Amygdala (tissue), 56 donors: ENCODE measurements at places on chromosomes 5 and 9.

DNA sequence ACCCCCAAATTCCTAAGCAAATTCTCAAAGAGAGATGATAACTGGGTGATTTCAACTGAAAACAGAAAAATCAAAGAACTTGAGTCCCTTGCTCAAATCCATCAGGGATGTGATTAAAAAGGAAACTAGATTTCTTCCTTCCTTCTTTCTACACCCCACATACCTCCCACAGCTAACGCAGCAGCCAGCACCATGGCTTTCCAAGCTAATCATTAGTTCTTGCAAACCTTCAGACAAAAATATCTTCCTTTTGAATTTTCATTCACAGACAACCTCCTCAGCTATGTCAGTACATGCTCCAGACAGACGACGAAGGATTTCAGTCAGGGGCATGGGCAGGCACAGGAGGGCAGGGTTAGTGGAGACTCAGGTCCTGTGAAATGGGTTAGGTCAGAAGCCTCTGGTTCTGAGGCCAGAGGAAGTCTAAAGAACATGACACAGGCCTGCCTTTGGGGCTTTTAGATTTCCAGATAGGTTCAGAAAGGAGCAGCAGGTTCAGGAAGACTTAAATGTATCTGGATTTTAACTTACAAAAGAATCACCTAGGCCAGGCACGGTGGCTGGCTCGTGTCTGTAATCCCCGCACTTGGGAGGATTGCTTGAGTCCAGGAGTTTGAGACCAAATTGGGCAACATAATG is 173.7 kb upstream of the NFIB start:
- DNase-seq, result no peak

GRCh38 chr5:56299212-56299611 is 66.1 kb upstream of the ANKRD55 start:
- no peak for DNase-seq

DNA sequence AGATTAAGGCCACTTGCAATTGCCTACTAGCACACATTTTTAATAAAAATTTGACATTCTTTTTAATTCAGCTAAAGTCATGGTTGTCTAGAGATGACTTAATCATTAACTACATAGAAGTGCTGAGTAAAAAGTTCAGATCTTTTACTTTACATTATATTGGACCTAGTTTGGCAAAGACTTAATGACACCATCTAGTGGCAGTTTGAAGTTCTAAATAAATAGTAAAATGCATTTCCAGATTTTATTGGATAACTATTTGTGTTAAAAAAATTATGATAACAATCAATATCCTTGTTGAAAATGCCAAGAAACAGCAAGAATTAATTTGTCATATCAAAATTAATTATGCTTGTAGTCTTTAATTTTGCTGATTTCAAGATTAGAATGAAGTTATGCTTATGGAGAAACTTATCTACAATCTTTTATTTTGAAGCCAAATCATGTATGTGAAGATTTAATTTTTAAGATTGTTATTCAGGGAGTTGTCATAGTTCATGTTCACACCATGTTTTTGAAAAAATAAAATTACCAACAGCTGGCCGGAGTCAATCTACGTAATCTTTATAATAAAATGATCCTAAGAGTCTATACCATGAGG is 69.6 kb upstream of the PJA2 start:
- DNase-seq, result no peak

DNA sequence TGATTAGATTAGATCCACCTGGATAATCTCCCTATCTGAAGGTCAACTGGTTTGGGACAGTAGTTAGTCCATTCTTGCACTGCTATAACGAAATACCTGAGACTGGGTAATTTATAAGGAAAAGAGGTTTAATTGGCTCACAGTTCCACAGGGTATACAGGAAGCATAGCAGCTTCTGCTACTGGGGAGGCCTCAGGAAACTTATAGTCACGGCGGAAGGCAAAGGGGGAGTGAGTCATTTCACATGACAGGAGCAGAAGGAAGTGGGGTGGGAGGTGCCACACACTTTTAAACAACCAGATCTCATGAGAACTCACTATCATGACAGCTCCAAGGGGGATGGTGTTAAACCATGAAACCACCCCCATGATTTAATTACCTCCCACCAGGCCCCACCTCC is 9.9 kb downstream of the C9orf40 start:
- no peak for DNase-seq

DNA sequence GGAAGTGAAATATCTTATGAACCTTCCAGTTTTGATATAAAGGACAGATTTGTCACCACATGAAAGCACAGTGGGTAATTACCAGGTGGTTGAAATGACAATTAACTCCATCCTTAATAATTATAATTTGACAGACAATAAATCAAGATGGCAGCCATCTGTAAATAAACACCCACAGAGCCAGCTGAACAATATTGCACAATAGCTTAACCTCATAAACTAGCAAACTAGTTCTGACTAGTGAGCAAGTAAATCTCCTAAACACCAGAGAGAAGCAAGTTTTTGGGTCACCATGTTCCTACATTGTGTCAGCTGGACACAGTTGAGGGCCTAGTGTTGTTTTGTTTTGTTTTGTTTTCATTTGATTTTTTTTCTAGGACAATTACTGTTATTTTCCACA is 577.4 kb downstream of the ACTL7B start:
- DNase-seq, result no peak

- DNase-seq, result no peak
Observed at GRCh38 chr5:181192337-181193046, 12.5 kb downstream of the TRIM7 start.

- no peak for DNase-seq
Observed at GRCh38 chr5:113325054-113325453, 109.7 kb downstream of the TSSK1B start.

- no peak for DNase-seq
Observed at GRCh38 chr9:19551124-19551929, 142.5 kb downstream of the ACER2 start.

GRCh38 chr5:170389550-170389892 is 354 bp upstream of the KCNMB1 start:
- no peak for DNase-seq
